ENCODE measurements at places on chromosomes 2 and 18.

DNA sequence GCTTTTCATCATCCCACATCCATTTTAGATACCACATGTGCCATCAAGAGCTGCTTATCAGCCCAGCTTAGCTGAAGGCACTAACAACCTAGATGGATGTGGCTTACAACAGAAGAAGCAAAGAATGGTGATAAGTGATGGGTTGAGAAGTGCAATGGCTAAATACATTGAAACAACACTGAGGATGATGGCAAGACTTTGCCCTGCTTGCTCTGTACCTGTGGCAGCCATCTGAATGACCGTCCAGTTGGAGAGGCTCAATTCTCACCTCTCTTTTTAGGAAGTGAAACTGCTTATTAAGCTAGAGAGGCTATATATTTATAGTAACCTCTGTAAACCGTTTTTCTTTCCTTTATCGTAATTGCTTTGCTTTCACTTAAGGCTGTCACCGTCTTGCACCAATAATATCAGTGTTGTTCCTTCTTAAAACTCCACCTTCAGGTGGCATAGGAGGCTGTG lies 5.7 kb downstream of the GPATCH11 start:
- no peak for DNase-seq

DNA sequence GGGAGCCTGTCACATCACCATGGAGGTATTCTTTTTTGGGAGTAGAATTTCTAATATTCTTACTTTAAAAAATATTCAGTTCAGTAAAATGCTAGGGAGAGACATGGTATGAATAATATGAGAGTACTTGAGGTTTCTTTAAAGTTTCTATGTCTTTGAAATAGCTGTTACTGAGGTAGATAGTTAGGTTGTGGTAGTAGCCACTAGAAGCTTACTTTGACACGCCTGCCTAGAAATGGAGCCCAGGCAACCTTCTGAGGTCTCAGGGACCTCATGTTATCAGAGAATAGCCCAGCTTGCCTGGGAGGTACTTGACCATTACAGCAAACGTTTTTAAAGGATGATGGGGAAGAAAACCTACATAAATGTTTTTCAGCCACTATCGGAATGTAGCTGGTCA lies 131.2 kb downstream of the AGPS start:
- DNase-seq = no peak

DNA sequence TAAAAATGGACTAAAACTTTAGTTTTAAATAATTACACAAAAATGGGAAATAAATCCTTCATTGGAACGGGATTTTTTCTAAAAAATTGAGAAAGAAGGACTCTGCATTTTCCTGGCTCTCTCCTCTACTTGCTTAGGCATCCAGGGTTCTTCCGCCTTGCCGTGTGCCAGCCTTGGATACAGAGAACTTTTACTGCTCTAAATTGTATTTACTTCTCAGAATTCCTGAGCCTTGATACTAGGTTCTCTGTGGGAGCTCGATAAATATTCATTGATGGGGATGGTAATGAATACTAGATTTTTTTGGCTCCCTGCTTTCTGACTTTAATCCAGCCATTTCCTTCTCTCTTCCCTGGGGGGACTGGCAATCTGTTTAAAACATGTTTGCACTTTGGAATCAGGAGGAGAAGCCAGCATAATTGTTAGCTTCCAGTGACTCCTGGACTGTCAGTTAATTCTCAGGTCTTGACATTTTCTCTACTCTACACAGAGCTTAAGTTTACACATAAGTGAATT lies 746.1 kb upstream of the LRRTM1 start:
- DNase-seq = no peak

- DNase-seq = no peak
Observed at GRCh38 chr2:164600763-164601162, 20.5 kb downstream of the GRB14 start.

DNA sequence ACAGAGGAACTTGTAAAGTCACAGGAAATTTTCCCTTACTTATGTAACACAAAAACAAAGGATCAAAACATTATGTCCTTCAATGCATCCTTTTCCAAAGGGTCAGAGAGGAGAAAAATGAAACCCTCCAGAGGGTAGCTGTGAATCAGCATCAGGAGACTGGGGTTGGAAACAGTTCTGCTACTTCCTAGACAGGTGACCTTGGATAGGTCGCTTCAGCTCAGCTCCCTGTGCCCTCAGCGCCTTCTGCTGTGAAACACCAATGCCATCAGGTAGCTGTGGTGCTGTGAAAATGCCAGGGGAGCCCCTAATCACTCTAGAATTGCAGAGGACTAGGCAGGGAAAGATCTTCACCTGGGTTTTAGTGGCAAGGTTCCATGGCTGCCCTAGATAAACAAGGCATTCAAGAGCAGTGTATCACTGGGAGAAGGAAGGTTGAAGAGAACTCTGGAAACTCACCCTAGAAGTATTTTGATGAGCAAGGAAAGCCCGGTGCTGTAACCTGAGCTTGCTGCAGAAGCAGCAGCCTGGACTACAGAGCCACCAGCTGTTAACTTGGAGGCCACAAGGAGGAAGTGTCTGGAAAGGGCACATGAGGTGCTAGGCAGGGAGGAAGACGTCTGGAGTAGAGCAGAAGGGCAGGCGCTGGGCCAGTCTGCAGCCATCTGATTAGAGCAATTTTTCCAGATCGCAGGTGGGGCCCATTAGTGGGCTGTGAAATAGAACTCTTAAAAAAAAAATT lies 100.7 kb upstream of the MCFD2 start:
- DNase-seq = no peak

DNA sequence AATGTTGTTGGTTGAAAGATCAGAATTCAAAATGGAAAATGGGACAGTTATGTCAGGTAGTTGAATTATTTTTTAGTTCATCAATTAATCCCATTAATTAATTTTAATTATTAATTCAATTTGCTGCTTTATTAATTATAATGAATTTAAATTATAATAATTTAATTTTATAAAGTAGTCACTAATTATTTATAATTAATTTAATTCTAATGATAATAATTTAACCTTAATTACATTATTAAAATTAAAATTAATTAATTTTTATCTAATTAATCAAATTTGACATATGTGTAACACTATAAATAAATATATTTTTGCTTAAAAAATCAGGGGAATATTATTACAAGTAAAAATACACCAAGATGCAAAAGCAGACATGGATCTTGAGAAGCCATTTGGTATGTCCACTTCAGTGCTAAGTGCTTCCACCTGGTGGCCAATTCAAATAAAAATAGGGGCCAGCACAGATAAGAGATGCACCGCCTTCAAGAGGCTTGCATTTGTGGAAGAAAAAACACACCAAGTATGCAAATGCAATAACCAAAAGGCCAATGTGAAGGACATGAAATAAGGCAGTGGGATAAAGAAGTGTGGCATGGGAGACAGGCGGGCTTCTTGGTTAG lies 73.2 kb downstream of the MBP start:
- no peak for DNase-seq

DNA sequence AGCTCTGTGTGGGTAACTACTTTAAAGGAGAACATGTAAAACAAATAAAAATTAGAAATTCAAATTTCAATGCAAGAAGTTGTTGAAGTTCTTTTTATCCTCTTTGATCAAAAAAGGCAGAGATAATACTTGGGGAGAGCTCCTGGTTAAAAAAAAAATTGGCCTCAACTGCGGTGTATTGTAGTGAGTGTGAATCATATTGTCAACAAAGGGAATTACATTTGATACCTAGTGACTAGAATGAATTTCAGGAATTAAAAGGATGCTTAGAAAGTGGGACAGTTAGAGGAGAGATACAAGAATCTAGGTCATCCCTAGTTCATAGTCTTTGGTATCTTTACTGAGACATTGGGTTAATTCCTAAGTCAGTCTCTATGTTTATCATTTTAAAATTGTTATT lies 473.0 kb downstream of the CCDC85A start:
- no peak for DNase-seq
